ENCODE measurements at places on chromosomes 5 and 9.

- DNase-seq = no peak
These were observed 2.7 kb downstream of the ELOVL7 start for GRCh38 chr5:60841361-60841760.

DNA sequence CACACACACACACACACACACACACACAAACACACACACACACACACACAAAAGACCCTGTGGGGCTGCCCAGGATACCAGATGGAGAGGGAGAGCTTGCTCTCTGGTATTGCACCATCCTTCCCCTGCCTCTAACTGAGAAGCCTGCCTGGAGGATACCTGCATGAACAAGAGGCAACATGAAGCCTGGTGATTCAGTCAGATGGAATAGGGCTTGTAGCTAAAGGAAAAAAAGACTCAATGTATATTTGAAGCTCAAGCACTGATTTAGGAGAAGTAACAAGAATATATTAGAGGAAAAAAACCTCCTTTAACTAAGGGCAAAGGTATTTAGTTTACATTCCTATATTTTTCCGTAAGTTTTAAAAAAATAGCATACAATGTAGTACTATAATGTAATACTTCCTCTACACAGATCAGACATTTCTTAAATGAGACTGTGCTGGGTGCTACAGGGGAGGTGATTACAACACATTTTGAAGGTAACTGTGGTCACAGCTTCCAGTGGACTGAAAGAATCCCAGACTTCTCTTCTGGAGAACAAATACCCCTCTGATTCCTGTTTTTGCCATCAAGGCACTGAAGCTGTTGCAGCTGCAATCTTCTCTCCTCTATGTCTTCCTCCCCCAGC is 169.3 kb downstream of the DCP2 start:
- no peak for DNase-seq

DNA sequence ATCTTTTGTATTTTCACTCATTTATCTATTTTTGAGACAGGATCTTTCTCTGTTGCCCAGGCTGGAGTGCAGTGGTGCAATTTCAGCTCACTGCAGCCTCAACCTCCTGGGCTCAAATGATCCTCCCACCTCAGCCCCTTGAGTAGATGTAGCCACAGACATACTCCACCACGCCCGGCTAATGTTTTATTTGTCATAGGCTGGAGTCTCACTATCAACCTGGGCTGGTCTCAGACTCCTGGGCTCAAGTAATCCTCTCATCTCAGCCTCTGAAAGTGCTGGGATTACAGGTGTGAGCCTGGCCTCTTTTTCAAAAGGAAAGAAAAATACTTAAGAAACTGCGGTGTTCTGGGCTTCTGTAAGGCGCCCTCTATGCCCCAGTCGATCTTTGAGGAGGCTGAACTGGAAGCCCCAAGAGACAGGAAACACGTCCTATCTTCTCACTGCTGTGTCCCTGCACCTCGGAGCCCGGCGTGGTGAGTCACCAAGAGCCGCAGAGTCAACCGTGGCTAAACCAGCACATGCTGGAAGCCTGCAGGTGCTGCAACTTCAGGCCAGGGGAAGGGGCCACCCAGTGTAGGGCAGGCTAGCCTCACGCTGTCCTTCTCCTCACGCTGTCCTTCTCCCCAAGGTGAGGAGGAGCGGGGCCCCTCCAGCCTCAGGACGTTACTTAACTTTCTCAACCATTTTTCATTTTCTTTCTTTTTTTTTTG is 15.2 kb upstream of the LHX3 start:
- no peak for DNase-seq

- no peak for DNase-seq
These were observed 634.6 kb downstream of the LRRC70 start for GRCh38 chr5:63213256-63213655.

GRCh38 chr9:111016016-111016415 is 22.3 kb downstream of the LPAR1 start:
- DNase-seq = no peak
